Glomerular endothelial cell (primary cell): ENCODE measurements at places on chromosomes 5 and 9. TPM values are rescaled to one million over a fixed set of nuclear protein-coding genes. Genes with fewer than 3 reads are reported as not detected.

- DNase-seq = no peak
Observed at GRCh38 chr9:133359399-133360175, 3.2 kb downstream of the SURF2 start.

GRCh38 chr9:75651709-75652108, 238.8 kb upstream of the PCSK5 start:
- DNase-seq = no peak

CTXN3 gene
- total RNA-seq = not detected in 2 replicates

DNA sequence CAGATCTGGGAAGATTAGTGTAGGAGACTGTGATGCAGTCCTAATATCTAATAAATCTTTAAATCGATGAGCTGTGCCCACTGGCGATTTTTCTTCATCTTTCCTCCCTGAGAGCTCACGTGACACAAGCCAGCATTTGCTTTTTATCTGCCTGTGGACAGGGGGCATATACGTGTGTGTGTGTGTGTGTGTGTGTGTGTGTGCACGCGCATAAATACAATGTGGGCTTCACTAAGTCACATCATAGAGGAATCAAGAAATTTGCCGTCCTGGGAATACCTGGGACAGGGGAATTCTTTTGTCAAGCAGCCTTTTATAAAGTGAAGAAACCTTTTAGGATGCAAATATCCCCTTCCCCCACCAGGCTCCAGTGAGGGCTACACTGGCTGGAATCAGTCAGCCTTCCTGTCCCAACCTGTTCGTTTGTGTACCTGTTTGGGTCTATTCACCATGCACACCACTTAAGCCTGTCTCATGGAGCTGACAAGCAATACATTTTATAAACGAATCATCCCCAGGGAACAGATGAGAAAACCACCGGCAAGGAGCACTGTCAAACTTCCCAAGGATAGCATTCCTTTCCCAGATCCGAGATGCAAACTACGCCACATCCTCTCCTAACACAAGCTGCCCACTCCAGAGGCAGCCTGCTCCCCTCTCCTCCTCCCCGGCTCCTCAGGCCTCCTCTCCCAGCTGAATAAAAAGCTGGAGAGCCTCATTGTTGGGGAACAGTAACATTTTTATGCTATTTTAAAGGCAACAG, 2.7 kb downstream of the EPB41L4B start:
- DNase-seq = no peak

DNA sequence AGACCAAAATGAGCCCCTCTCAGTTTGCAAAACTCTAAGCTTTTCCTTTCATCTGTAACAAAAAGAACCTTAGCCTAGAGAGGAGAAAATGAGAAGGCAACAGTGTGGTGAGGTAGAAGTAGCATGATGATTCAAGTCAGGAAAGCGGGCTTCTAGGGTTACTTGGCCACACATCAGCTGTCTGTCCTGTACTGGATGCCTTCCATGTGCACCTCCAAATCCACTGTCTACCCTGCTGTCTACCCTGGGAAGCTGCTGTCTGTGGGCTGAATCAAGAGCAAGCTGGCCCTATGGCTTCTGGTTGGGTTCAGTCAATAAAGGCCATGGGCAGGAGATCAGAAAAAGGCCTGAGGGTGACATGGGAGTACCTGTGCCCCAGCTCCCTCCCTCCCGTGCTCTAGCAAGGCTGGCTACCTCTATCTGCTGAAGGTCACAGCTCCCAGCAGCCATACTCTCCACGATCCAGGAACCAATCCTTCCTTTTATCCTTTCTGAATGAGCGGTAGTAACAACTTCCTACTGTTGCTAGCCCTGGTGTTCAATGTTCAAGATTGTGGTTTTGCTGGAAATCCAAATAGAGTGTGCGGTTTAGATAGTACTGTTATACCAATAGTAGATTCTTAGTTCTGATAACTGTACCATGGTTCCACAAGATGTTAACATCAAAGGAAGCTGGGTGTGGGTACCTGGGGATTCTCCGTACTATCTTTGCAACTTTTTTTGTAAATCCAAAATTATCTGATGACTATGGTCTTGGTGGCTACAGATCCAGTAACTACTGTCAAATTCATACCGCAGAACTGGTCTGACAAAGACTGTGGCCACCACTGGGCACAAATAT, 191.0 kb downstream of the ESM1 start:
- DNase-seq = no peak

RNF180 gene
- total RNA-seq = 4.7 and 10.3 TPM in 2 replicates

DNA sequence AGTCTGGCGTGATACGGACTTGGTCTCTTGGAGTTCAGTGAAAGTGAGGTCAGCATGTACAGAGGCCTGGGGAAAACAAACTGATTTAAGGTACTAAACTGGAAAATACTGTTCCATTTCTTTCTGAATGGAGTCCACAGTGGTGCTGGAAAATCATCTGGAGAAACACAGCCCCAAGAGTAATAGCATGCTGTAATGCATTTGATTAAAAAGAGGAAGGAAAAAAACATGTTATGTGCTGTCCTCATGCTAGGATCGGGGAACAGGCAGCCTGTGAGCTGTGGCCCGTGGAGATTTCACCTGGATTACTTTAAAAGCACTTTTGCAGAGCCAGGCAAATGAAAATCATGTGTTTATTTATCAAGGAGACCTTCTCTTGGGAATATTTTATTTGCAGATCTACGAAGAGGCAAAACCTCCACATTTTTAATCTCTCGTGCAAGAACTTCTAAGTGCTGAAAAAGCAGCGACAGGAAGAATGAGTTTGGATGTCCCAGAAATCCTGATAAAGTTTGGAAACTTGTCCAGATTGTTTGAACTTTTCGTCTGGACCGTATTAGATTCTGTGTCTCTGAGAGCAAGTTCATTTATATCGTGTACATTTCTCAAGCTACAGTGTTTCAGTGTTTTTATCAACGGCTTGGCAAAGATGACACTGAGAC, 228.8 kb downstream of the GAS1 start:
- DNase-seq = no peak

DNA sequence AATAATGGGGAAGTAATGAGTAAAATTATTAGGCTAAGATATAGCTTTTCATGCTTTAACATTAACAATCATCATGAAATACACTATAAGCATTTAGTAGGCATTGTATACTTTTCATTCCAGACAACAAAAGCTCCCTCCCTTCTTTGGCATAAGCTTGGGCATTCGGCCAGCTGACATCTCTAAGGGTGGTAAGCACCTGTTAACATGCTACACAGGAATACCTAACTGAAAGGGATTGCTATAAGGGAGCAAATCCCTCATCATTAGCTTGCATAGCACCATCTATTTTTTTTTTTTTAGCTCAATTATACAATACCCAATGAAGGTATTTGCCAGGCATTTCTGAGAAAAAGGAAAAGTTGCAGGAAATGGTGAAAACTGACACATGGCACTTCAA, 16.6 kb downstream of the STRBP start:
- DNase-seq = no peak

GRCh38 chr5:67813877-67814539, 401.5 kb upstream of the PIK3R1 start:
- no peak for DNase-seq

DNA sequence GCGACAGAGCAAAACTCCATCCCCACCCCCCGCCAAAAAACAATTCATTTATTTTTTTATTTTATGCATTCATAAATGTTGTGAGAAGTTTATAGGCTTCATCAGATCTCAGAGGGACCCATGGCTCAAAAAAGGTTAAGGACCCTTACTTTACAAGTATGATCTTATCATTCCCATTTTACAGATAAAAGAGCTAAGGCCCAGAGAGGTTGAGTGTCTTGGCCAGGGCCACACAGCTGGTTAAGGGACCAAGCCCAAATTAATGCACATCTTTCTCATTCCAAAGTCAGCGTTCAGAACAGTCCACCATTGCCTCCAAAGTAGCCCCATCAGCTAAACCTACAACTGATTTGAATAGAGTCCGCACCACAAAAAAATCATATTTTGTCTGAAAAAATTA, 67.8 kb downstream of the PPARGC1B start:
- DNase-seq = no peak

PCDHGB1 gene
- total RNA-seq = 0.82 and 2.3 TPM in 2 replicates

MZB1 gene
- 0.29 and 0.68 TPM in 2 replicates for total RNA-seq

PKD2L2 gene
- not detected in 2 replicates for total RNA-seq

NUTM2F gene
- total RNA-seq = not detected in 2 replicates

SLC45A2 gene
- total RNA-seq = not detected in 2 replicates

DNA sequence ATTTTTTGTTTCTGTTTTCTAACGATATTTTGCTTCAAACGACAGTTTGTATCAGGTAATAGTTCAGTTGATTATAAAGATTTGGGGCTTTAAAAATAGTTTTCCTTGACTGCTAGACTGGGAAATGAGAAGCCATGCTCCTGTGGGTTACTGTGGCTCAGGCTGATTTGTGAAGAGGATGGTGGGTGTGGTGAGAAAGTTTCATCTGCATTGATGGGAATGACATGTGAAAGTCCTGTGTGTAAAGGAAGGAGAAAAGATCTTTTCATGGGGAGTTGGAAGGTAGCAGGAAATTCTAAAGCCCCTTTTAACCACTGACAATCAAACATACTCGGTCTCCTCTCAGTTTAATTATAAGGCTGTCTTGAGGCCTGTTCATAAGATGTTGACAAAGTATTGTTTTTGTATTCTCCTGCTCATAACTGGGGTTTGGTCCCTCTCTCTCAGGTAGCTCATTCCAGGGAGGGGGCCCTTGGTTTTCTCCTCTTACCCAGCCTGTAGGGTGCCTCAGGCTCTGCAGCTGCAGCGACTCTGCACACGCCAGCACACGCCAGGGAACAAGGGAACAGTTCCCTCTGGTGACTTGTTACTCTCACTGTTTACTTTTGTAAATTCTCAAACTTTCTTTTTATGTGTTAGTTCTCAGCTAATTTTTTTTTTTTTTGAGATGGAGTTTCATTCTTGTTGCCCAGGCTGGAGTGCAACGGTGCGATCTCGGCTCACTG, 91.6 kb downstream of the CARTPT start:
- DNase-seq = no peak

GRCh38 chr5:38465702-38466423, 90.6 kb downstream of the LIFR start:
- DNase-seq = no peak

LECT2 gene
- not detected in 2 replicates for total RNA-seq
